Fibroblast of the conjunctiva (primary cell): ENCODE measurements at places on chromosomes 12 and 14.
A peak's percentile ranks its signal among the peaks of the same experiment; 100 is the strongest.

DNA sequence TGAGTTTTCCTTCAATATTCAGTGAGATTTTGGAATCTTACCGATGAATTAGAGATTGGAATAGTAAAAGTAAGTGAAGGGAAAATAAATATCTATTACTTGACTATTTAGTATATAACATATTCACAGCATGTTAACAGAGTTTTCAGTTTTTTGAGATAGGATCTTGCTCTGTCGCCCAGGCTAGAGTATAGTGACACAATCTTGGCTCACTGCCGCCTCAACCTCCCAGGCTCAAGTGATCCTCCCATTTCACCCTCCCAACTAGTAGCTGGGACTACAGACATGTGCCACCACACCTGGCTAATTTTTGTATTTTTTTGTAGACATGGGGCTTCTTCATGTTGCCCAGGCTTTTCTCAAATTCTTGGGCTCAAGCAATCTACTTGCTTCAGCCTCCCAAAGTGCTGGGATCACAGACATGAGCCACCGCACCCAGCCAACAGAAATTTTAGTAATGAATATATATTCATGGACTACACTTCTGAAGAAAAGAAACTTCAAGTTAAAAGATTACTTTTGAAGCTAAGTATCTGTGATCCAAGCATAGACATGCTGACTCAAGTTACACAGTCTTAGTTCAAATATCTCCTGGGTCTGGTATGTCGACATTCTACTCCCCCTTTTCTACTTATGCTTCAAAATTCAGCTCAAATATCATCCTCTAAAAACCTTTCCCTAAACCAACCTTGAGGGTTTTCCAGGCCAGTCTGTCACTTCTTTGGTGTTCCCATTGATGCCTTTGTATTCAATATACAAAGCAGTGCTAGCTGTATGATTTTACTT, 13.8 kb downstream of the UBE2N start:
- peak; percentile 28 for DNase-seq

DNA sequence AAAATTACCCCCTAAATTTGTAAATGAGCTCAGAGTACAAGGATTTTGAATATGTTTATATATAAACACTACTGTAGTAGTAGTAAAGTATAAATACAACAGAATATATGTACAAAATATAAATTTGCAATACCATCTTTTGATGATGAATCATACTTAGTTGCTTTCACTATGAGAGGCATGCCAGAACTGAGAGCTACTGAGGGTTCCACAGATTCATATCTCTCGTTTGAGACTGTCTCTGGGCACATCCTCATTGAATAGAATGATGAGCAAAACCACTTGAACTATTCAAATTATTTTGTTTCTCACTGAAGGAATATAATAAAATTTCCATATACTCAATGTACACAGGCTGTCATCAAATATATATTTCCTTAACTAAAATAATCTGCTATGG, 417.6 kb downstream of the NAV3 start:
- no peak for DNase-seq

DNA sequence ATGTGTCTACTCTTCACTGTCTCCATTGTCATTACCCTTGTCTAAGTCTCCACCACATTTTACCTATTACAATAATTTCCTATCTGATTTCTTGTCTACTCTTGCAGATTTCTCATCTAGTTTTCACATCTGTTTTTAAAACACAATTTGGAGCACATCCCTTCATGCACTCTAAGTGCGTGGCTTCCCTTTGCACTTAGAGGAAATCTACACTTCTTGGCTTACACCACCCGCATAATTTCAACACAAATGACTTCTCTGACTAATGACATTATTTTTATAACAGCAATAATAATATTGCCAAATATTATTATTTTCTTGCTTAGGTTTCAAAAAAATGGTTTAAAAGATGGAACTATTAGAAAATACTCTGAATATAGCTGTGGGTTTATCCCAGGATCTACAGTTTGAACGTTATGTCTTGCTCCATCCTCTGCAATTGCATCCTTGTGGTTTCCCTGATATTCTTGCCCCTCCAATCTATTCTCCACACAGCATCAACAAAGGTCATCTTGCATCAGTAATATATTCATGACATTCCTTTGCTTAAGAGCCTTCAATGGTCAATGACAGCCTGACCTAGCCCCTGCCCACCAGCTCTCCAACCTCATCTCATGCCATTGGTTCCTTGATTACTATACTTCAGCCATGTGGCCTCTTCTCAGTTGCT, 153.7 kb downstream of the SLC25A21 start:
- no peak for DNase-seq

DNA sequence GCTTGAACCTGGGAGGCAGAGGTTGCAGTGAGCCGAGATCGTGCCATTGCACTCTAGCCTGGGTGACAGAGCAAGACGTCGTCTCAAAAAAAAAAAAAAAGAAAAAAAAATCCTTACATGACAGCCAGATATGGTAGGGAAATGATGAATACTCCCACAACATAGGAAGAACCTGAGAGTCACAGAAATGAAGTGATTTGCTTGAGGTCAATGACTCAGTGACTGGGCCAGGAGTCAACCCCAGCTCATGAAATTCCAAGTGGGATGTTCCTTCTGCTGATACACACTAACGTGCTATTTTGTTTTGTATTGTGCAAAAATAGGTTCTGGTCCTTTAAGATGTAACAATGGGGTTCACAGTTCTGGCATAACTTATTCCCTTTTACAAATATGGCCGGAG, 9.0 kb downstream of the RHOF start:
- DNase-seq: no peak

DNA sequence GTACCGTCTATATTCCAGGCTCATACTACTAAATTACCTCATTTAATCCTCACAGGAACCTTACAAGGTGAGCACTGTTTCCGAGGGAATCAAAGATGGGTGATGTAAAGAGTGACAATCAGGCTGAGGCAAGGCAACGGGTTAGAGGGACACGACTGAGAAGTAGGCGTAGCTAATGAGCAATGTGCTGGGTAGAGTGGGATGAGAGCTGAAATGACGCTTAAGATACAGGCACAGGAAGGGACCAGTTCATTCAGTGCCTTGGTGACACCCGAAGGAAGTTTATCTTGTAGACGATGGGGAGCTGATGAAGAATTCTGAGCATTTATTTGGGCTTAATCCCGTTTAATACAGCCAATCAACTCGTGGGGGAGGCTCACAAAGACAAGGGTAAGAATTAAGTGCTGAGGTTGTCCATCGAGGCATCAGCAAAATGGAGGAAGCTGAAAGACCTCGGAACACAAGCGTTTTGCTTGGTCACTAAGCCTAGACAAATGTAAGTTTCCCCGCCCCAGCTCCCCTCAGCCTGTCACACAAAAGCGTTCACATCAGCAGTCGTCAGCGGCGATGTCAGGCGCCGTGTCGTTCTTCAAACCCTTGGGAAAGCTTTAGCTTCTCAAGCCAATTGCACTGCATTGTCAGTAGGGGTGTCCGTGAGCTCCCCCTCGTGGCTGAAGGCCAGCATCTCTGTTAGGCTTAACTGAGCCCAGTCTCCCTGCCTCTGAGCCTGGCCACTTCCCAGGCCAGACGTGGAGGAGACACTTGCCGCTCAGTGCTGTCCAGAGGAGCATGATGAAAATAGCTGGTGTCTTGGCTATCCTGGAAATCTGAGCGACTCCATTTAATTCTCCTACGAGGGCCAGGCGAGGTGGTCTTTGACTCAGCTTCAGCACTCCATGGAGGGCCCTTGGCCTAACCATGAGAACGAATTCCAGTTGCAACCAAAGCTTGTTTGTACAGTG, 288.5 kb upstream of the G2E3 start:
- peak; percentile 70 for DNase-seq

DNA sequence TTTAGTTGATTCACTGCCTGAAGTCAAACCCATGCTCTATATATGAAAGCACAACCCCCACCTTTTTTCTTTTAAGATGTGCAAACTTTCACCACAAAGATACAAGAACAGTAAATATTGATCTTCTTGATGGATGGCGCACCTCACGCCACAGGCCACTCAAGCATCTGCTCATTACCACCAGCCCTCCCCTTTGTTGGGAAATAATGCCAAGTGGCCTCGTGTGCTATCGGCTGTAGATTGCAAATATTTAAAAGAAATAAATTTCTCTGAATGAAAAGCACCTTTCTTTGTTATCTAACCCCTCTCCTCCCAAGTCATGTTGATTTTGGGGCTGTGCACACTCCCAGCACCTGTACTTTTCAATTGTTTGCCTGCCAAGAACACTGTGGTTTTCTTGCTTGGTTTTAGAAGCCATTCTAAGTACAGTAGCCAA, 122.7 kb downstream of the C12orf42 start:
- no peak for DNase-seq

DNA sequence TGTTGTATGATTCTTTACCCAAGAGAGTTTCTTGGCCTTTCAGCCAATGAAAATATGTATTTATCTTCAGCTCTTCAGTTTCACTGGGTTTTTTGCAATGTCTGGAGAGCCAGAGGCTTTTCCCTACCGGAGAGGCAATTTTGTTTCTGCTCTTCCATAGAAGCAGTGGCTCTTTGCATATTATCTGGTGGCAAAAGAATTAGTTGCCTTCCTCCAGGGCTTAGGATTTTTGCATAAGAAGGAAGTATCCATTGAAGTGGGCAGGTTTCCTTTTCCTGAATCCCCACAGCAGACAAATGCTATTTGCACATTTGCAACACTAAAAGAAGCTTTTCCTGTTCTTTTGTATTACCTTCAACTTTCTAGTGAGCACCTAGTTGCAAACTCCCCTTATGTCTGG, 75.2 kb downstream of the NTS start:
- no peak for DNase-seq

DNA sequence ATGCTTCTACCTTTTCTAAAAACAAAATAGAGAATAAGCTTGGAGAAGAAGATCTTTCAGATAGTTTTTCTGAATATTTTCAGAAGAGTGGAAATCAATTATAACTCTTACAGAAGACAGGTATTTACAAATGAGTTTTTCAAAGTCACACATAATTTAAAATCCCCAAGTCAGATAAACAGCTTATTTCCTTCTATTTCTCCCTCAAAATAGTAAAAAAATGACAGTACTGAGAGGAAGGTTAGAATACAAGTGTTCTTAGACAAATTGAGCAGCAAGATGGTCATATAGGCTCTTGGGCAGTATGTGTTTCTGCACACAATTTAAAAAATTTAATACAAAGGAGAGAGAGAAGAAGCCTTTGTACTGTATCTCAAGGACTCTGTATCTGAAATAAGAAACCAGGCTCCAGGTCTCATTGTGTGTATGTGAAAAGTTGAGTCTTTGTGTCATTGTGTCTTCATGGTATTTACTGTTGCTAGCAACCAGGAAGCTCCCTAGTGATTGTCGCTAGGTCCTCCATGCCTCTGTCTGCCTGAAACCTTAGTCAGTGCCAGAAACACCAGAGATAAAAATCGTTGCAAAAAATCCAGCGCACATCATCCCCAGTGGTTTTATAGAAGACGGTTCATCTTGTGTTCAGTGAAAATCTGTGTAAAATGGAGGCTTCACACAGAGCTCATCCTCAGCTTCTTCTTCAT, 12.9 kb upstream of the TUBA1A start:
- peak; percentile 51 for DNase-seq

DNA sequence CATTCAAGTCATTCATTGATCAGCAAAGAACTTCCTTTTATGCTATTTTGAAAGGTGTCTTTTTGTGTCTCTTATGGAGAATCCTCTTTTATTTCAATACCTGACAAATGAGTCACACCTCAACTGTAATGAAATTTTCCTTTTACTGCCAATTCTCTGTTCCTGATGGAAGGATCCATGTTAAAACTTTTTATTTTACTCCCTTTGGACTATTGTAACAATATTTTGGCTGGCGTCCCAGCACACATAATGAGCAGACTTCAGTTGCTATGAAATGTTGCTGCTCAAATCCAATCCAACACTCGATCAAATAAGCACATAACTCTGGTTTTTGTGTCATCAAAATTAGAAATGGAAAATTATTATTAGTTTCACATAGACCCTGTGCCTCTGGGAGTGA, 21.9 kb upstream of the SLC15A5 start:
- no peak for DNase-seq

DNA sequence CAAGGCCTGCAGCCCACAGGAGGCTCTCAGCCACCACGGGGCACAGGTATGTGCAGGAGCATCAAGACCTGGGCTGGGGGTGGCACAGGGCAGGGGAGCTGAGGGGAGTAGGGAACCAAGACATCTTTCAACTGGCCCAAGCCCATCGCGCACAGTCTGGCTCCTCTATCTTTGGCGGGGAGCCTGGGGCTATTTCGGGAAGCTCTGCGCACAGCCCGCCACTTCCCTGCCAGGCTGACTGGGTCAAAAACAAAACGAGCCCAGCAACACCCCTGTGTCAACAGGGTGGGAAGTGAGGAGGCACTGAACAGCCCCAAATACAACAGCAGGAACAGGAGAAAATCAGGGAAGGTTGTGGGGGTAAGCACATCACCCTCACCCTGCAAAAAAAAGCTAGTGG, 83.9 kb downstream of the ARL6IP4 start:
- DNase-seq: no peak

- DNase-seq: peak; percentile 46
These were observed 122.0 kb downstream of the TMEM117 start for GRCh38 chr12:43957732-43958372.

DNA sequence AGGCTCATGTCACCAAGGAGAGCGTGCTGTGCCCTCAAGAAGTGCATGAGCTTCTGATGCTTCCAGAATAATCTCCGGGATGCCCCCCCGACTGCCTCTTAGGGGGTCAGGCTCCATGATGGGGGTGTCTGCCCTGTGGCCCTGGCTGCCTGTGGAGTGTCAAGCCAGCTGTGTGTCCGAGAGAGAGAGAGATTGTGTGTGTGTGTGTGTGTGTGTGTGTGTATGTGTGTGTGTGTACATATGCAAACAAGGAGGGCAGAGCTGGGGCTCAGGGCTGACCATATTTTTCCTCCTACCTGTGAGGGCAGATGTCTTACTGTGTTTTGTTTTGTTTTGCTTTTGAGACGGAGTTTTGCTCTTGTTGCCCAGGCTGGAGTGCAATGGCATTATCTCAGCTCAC, 5.6 kb upstream of the ALDH2 start:
- no peak for DNase-seq

DNA sequence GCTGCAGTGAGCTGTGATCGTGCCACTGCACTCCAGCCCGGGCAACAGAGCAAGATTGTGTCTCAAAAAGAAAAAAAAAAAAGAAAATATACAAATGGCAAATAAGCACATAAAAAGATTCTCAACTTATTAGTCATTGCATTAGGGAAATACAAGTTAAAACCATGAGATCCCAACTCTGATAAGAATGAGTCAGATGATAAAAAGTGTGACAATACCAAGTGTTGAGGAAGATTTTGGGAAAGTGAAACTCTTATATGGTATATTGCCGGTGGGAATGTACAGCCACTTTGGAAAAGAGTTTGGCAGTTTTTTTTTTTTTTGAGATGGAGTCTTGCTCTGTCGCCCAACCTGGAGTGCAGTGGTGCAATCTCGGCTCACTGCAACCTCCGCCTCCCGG, 7.6 kb upstream of the PRPF40B start:
- no peak for DNase-seq
